Small intestine (tissue), 16 donors: ENCODE measurements at places on chromosomes 1 and 21.

GRCh38 chr1:22410928-22411495 lies 40.6 kb upstream of the ZBTB40 start:
- no peak for DNase-seq

DNA sequence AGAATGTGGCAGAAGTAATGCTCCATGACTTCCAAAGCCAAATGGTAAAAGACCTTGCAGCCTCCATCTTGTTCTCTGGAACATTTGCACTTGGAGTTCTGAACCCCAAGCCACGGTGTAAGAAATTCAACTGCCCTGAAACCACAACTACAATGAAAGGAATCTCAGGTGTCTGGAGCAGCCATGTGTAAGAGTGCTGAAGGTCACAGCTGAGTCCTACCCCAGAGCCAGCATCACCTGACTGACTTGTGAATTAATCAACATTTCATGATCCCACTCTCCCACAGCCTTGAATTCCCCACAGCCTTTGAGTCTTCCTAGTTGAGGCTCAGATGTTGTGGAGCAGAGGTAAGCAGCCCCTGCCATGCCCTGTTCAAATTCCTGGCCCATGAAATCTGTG lies 192.8 kb upstream of the CAMK1G start:
- DNase-seq = no peak

DNA sequence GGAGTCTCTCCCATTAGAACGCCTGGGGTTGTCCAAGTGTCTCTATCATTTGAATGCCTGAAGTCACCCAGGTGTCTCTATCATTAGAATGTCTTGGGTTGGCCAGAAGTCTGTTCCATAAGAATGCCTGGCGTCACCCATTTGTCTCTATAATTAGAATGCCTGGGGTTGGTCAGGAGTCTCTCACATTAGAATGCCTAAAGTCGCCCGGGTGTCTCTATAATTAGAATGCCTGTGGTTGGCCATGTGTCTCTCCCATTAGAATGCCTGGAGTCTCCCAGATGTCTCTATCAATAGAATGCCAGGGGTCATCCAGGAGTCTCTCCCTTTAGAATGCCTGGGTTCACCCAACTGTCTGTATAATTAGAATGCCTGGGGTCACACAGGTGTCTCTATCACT lies 54.5 kb downstream of the RNF187 start:
- DNase-seq = no peak

DNA sequence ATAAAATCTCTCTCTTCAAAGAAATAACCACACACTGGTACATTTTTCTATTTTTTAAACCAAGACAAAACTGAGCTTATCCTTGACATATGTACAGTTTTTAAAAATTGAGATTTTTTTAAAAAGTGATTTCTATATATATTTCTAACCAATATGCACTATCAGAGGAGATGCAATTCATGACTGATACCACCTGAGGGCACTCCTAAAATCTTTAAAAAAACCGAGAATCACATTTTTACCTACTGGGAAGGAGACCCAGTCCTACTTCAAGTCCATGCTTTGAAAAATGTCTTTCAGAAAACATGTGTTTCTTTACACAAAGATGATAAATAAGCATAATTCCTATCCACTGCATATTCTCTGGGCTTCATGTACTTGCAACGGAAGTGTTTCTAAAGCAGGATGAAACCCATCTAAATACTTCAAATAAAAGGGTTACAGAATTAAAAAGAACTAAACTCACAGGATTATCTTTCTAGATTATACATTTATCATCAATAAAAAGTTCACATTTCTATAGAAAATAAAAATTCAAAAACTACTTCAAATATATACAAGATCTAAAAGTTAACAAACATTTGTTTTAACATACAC lies 98.6 kb downstream of the ENAH start:
- peak; percentile 21 for DNase-seq

GRCh38 chr1:40986328-40986783 lies 6.9 kb downstream of the CTPS1 start:
- DNase-seq = peak; percentile 15

DNA sequence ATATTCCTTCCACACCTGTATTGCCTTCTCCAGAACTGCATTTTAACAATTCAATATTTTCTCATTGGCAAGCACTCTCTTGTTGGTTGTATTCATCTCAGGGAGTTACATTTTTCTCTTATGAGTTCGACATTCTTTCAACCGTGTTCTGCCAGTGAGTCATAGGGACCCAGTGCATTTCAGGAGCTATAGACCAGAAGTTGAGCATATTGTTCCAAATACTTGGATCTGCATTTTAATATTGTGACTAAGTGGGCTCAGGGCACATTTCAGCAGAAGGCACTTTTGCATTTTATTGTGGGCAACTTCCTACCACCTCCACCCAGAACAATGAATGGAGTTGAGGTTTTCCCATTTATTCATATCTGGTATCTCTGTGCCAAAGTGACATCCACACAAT lies 132.8 kb downstream of the TNFSF18 start:
- no peak for DNase-seq

- no peak for DNase-seq
These were observed 5.9 kb downstream of the PRRX1 start for GRCh38 chr1:170669586-170670530.

DNA sequence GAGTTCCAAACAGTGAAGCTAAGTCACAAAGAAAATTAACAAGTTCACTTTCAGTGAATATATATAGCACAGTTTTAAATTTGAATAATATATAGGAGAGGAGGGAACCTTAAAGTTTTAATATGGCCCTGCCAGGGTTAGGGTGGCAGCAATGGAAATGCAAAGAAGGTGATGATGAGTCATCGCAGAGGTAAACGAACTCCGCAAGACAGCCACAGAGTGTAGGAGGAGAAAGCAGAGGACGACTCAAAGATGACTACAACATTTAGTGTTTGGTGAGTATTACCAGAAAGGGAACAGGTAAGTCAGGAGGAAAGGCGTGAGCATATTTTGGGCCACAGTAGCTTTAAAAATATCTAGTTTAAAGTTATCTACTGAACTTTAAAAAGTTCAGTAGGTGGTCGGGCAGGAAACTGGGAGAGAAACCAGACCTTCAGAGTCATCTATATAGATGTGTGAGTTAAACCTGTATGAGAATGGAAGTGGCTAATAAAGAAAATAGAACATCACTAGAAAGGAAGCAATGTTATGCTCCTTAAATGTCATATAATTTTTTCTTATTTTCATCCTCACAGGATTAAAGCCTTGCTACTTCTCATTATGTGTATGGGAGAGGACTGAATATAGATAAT lies 75.7 kb downstream of the UCHL5 start:
- no peak for DNase-seq

DNA sequence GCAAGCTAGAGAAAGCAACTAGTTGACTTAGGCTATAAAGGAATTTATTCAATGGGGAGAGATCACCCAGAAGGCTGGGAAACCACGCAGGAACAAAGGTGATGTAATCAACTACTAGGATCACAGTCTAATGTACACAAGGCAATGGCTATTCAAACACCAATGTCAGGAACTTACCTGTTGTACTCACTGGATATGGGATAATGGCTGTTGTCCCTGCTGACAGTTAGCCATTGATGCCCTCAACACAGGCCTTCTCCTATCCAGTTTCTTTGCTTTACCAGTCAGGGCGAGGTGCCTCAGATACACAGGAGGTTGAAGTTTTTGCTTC lies 32.3 kb downstream of the C21orf91 start:
- DNase-seq = no peak

DNA sequence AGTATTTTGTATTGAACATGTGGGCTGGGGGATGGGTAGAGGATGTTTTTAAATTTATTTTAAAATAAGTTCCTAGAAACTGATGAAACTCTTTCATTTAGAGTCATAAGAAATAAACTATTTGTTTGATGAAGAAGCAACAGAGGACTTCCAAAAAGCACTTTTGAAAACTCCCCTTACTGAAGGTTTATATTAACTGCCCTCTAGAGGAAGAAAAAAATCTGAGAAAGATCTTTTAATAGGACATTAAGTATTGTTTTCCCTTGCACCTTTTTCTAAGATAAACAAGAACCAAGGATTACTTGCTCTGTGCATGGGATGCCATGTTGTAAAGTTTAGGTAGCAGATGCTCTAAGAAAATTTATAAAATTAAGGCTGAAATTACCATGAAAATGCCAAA lies 14.1 kb downstream of the DISP1 start:
- DNase-seq = no peak

DNA sequence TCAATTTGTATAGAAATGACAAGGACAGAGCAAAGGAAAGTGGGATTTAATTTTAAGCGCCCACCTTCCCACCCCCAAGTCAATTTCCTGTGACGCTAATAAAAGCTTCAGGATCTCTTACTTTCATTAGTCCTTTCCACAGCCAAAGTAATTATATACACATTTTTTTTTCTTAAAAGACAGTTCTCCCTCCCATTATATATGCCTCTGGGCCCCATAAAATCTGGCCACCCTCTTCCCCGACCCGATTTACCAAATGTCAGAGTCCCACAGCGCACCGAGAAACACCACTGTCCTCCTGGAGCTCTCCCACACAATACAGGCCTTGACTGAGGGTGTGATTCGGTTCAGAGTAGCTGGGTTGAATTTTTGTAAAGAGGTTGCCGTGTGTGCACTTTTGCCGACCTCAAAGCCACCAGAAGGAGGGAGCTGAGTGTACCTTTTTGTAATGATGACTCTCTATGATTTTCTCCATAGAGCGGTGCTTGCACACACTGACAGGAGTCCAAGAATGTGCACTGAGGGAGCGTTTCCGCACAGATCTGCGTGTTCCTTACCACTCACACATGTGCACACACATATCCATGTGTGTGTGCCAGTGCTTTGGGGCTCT lies 26.2 kb upstream of the IL10 start:
- DNase-seq = no peak

- DNase-seq = peak; percentile 77
These were observed 1.0 kb upstream of the DCAF6 start for GRCh38 chr1:167935216-167936067.

- no peak for DNase-seq
These were observed 86.8 kb downstream of the LRRC8C start for GRCh38 chr1:89719502-89720306.

DNA sequence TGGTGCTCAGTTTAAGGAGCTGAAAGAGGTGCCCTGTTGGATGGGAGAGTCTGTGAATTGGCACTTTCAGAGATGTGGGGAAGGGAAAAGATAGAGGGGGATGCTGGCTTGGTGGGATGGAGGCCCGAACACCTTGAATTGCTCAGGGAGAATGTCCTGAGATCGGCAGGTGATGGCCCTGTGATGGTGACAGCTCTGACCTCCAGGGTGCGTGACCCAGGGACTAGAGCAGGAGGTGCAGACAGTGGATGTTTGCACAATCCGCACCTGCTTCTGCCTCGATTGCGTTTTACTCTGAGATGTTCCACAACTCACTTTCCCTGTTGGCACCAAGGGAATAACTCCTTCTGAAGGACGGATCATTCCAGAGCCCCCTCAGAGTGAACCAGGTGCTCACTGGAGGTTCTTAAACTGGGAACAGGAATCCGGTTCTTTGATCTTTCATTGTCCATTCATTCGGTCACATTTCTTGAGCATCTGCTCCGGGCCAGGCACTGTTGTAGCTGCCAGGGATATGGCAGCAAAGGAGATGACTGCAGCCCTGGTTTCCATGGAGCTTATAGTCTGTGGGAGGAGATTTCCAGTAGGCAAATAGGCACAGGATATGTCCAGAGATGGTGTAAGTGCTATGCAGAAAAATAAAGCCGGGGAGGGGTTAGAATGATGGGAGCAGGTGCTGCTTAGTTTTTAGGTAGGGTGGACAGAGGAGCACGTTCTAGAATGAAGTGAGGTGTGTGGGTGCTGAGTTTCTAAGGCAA lies 226.6 kb upstream of the TMEM51 start:
- DNase-seq = no peak

DNA sequence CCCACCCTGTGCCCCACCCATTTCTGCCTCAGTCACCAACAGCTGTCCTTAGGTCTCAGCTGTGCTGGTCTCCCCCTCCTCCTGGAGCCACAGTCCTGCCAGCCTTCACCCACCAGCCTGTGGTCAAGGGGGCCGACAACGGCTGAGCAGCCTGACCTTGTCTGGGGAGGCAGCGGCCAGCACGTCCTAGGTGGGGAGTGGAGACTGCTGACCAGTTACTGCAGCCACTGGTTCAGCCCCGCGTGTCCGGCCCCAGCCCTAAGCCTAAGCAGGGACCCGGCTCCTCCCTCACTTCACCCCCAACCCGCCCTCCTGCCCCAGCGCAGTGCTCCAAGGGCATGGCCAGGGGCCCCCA lies 79.2 kb downstream of the MORN1 start:
- DNase-seq = no peak

GRCh38 chr1:228837817-228838716 lies 102.8 kb downstream of the RHOU start:
- peak; percentile 96 for DNase-seq

GRCh38 chr1:26278303-26278702 lies 1.6 kb upstream of the SH3BGRL3 start:
- DNase-seq = peak; percentile 48

DNA sequence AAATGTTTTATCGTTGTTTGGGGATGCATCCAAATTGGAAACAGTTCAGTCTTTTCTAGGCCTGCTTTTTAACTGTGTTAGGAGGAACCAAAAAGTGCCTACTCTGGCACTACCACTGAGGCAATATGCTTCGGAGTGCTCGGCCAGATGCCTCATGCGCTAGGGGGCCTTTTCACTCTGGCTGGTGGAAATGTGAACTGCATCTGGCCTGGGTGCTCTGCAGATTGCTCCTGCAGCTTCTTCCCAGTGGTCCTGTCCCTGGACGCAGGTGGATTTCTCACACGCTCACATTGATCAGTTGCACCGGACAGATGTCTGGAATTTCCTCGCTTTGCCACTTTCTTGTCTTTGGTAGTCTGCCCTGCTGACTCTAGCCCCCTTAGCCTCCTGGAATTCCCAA lies 330.2 kb upstream of the FMN2 start:
- no peak for DNase-seq

DNA sequence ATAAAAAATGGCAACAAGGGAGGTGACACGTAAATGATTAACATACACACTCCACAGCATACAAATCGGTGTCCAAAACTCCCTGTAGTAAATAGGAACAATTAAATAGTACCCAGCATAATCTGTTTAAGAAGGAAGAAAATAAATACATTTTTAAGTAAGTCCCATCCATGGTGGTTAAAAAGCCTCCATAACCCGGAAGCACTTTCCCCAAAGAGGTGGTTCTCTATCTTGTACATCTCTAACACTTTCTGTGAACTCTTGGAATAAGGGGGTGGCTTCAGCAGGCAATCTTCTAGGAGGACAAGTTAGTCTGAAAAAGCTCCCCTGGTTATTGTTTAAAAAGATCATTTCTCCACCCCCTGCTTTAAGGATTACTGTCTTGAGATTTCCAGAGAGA lies 76.9 kb downstream of the PTPN14 start:
- no peak for DNase-seq

DNA sequence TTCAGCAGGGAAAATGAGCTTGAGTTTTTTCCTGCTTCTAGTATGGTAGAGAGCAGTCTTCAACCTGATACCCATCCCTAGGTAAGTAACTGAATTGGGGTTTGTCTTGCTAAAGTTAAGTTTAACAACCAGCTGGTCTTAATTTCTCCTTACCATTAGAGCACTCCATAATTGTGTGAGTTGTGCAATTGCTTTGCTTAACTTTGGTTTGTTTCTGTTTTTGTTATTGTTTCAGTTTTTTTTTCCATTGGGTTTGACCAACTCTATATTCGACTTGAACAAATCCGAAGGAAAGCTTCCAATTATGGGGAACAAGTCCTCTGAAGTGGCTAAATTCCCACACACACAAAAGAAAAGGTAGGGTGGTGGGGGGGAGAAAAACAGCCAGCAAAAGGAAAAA lies 641.1 kb downstream of the PLA2G4A start:
- no peak for DNase-seq
